ENCODE measurements at places on chromosomes 3 and 15.

DNA sequence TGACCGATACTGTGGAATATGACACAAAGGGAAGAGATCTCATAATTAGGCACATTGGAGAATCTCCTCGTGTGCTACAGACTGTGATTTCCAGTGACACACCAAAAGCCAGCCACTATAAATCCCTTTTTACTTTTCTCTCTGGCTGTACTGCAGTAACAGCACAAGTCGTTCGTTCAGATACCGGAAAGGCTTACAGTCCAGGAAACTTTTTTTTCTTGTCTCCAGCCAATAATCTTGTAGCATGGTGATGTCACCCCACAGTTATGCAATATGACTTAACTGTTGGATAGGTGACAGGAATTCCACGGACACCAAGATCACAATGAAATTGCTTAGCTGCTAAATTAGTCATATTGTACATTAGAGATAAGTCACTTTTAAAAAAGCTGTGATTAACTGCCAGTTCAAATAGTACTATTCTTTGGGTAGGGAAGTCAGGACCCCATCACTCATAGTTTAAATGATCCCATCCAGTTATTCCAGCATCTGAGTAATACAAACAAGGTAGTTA lies 36.3 kb upstream of the TSC22D2 start:
- DNase-seq = no peak

- DNase-seq = no peak
These were observed 659.0 kb downstream of the NTRK3 start for GRCh38 chr15:87597346-87598052.

DNA sequence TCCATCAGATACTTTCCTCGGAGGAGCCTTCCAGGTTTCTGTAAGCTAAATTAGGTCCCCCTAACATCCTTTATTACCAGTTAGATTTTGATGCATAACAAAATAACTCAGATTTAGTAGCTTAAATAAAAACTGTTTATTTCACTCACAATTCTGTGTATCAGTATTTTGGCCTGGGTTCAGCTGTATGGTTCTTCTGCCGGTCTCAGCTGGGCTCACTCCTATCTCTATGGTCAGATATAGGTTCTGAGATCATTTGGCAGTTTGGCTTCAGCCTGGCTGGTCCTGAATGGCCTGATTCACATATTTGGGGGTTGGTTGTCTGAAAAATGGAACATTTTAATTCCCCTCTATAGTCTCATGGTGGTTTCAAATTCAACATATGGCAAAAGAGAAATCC lies 1125.3 kb downstream of the TBL1XR1 start:
- DNase-seq = no peak

DNA sequence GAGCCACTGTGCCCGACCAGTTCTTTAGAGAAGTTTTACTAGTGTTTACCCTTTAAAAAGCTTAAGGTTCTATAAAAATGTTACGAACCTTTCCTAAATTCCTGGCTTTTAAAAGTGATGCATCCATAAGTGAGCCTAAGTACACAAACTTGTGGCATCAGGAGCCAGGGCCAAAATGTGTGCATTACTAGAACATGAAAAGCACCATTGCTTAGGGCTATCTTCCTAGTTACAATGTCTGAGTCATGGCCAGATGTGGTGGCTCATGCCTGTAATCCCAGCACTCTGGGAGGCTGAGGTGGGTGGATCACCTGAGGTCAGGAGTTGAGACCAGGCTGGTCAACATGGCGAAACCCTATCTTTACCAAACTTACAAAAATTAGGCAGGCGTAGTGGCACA lies 39.9 kb downstream of the LEO1 start:
- no peak for DNase-seq

GRCh38 chr3:143565951-143566350 lies 282.3 kb downstream of the SLC9A9 start:
- DNase-seq = no peak

- no peak for DNase-seq
These were observed 16.6 kb downstream of the CAPN3 start for GRCh38 chr15:42375941-42376340.

Measured in activated CD8-positive, alpha-beta memory T cell treated with anti-CD3 and anti-CD28 coated beads for 4 hours (primary cell).